ENCODE measurements at places on chromosomes 13 and 19.
A peak's percentile ranks its signal among the peaks of the same experiment; 100 is the strongest.

DNA sequence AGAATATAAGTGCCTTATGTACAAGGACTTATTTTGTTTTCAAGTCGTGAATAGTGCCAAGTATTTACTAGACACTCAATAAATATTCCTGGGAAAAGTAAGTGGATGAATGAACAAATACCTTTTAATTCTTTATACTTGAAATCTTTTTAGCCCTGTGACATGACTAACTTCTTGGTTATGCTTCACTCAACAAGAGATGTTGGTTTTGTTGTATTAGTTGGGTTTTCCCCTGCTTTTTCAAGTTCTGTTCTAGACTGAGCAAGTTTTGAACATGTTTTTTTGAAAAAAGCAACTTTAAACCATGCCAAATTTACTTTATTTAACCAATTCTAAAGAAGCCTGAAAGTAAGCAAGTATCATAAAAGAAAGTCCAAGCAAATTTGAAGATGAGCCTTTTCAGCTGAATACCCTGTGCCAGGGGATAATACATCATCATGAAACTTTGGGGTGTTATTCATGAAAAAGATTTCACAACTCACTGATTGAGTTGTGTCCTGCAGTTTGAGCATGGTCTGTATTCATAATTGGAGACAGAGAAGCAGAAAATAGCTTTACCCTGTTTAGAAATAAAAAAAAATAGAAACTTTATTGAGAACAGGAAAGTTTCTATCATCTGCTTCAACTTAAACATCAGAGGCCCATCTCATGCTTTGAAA, 11.1 kb downstream of the LMO7 start:
- H3K4me3 ChIP-seq: no peak overlapping the region
- H3K4me1 ChIP-seq: no peaks in the 10 kb centered on the region
- no peaks in the 10 kb centered on the region for H3K36me3 ChIP-seq
- H3K27ac ChIP-seq: no peak overlapping the region
- no peaks in the 10 kb centered on the region for H3K27me3 ChIP-seq

- DNase-seq: peak; percentile 90
- H3K4me1 ChIP-seq: peaks cover 33% of the 10 kb centered on the region
- no peak within 1 kb of the TSS for H3K27ac ChIP-seq
- peak within 1 kb of the TSS; percentile 74 for H3K4me3 ChIP-seq
- peaks cover 20% of the 10 kb centered on the region for H3K36me3 ChIP-seq
- peaks cover 10% of the 10 kb centered on the region for H3K27me3 ChIP-seq
Observed at GRCh38 chr19:4304538-4305256, at the start of gene FSD1. FSD1 (plus strand) TSS chr19:4304598; CDS start chr19:4304747, 149 bp downstream.

GRCh38 chr19:46022061-46022430, 807 bp downstream of the PGLYRP1 start:
- no peak overlapping the region for H3K4me3 ChIP-seq
- peaks cover 13% of the 10 kb centered on the region for H3K36me3 ChIP-seq
- H3K27me3 ChIP-seq: peaks cover 7% of the 10 kb centered on the region
- DNase-seq: no peak

GRCh38 chr19:4140237-4140711, 13.2 kb upstream of the CREB3L3 start:
- no peaks in the 10 kb centered on the region for H3K4me1 ChIP-seq
- DNase-seq: peak; percentile 50
- peaks cover 29% of the 10 kb centered on the region for H3K27me3 ChIP-seq

- DNase-seq: no peak
- no peak overlapping the region for H3K4me3 ChIP-seq
- H3K27me3 ChIP-seq: peaks cover 24% of the 10 kb centered on the region
- no peaks in the 10 kb centered on the region for H3K36me3 ChIP-seq
- no peaks in the 10 kb centered on the region for H3K4me1 ChIP-seq
- H3K27ac ChIP-seq: no peak overlapping the region
Observed at GRCh38 chr19:34662919-34663318, 14.0 kb downstream of the SCGB2B2 start.

GRCh38 chr13:24033527-24034302, 126.8 kb upstream of the SPATA13 start:
- H3K4me1 ChIP-seq: peaks cover 6% of the 10 kb centered on the region
- no peak for DNase-seq
- H3K27ac ChIP-seq: no peak overlapping the region
- no peaks in the 10 kb centered on the region for H3K27me3 ChIP-seq
- H3K36me3 ChIP-seq: no peaks in the 10 kb centered on the region

DNA sequence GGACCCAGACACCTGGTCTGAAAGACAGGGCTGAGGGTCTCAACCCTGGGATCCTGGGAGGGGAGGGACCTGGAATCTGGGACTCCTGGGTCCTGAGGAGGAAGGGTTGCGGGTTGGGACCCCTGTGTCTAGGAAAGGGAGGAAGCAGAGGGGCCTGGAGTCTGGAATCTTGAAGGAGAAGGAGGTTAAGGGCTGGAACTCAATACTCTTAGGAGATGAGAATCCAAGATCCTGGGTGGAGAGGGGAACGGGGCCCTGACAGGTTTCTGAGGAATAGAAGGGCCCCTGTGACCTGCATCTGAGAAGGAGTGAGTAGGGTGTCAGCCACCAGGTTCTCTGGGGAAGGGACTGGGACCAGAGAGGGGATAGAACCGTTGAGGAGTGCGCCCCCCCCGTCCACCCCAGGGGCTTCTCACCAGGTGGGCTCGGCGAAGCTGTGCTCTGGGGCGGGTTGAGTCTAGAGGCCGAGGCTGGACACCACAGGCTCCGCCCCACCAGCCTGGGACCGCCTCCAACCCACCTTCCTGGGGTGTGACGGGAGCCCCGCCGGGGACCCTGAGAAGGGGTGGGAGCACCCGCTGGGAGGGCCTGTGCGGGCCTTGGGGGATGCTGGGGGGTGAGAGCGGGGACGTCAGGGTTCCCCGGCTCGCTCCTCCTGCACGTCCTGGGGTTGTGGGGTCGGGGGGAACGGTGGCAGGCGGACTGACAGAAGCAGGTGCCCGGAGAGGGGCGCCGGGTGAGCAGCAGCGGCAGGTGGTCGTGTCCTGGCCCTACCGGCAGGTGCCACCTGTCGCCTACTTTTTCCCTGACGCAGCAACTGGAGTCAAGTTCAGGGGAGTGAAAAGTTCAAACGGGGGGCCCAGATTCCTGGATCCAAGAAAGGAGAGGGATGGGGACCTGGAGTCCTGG, at the start of gene MAMSTR:
Gene MAMSTR, minus strand, starts transcription at position 463 of the 909 bp plus-strand sequence. CDS start 694 bp downstream, outside the sequence.
- no peaks in the 10 kb centered on the region for H3K36me3 ChIP-seq
- peak within 1 kb of the TSS; percentile 99 for H3K4me3 ChIP-seq
- H3K27ac ChIP-seq: peak within 1 kb of the TSS; percentile 99
- H3K4me1 ChIP-seq: peaks cover 60% of the 10 kb centered on the region
